ENCODE measurements at places on chromosomes 6 and 20. TPM values are rescaled to one million over a fixed set of nuclear protein-coding genes. Genes with fewer than 3 reads are reported as not detected.

DNA sequence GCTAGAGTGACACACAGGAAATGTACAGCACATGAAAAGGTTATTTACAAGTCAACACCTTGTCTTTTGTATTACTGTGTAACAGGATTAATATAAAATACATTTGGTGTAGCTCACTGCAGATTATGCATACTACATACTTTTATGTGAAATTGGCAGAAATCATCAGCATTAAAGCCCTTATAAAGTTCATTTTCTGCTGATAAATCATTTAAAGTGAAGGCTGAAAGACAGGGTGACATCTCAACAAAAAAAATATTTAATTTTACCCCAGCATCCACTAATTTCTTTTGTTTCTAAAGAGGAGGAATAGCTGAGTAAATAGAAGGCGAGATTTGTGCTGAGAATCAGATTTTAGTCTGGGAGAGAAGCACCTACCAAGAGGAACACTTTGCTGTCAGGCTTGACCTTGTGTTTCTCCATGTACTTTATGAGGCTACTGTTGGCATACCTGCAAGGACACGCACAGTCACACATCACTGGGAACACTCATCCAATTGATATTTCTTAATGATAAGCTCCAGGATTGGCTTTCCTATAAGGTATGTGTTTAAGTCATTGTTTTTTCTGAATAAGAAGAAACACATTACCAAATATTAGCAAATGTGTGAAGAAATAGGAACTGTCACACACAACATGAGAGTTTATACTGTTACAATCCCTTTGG lies 146.6 kb upstream of the SLC22A16 start:
- no peak for DNase-seq

- DNase-seq, result no peak
Measured at GRCh38 chr6:163705923-163706322, 291.4 kb downstream of the QKI start.

GRCh38 chr6:87181903-87182302 lies 26.5 kb downstream of the ZNF292 start:
- no peak for DNase-seq

DNA sequence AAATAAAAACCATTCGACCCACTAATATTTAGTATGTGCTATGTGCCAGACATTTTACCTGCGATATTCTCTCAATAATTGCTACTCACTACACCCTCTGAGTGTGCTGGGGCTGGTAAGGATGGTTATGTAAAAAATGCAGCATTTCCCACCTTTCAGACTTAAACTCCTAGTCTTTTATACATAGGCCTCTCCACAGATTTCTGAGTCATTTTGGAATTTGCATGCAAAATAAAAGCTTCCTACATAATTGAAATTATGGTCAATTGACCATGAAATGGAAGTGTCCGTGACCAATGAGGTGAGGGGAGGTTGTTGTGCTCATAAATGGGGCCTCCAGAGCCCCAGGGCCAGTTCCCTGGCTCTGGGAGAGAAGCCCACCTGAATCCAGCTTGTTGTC lies 37.7 kb upstream of the MAFB start:
- no peak for DNase-seq

DNA sequence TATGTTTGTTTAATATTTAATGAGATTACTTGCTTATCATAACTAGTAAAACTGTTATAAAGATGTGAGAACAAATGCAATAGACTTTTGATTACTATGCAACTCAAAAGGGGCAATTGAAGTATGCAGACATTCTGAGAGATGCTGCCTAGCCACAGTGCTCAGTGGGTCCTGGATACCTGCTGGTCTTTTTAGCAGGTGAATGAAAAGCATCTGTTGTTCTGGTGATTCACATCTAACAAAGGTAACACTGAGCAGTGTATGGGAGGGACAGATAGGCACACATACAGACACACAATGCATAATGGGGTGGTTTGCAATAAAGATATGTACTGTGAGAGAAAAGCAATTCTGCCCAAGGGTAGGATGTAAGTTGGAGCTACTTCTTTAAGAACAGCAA lies 46.9 kb downstream of the OGFRL1 start:
- no peak for DNase-seq

The ABRACL gene
- total RNA-seq, result 33.8 TPM

The TRIM10 gene
- 0.42 TPM for total RNA-seq

The HLA-DQA1 gene
- 16.0 TPM for total RNA-seq

The GTSF1L gene
- not detected for total RNA-seq

The GPR63 gene
- 9.7 TPM for total RNA-seq

Data from urinary bladder (tissue), 4 donors.